ENCODE measurements at places on chromosomes 4 and X.

GRCh38 chr4:177109769-177110168, 199.9 kb upstream of the NEIL3 start:
- DNase-seq: no peak

- DNase-seq: no peak
Observed at GRCh38 chr4:166239354-166239753, 366.3 kb downstream of the TLL1 start.

GRCh38 chr4:95272797-95273196, 276.0 kb downstream of the UNC5C start:
- no peak for DNase-seq

GRCh38 chr4:130600706-130601105, 1504.8 kb downstream of the C4orf33 start:
- DNase-seq: no peak

GRCh38 chrX:4925911-4926310, 1212.5 kb upstream of the PRKX start:
- no peak for DNase-seq

- DNase-seq: no peak
Observed at GRCh38 chr4:71239365-71239764, 99.5 kb upstream of the SLC4A4 start.

DNA sequence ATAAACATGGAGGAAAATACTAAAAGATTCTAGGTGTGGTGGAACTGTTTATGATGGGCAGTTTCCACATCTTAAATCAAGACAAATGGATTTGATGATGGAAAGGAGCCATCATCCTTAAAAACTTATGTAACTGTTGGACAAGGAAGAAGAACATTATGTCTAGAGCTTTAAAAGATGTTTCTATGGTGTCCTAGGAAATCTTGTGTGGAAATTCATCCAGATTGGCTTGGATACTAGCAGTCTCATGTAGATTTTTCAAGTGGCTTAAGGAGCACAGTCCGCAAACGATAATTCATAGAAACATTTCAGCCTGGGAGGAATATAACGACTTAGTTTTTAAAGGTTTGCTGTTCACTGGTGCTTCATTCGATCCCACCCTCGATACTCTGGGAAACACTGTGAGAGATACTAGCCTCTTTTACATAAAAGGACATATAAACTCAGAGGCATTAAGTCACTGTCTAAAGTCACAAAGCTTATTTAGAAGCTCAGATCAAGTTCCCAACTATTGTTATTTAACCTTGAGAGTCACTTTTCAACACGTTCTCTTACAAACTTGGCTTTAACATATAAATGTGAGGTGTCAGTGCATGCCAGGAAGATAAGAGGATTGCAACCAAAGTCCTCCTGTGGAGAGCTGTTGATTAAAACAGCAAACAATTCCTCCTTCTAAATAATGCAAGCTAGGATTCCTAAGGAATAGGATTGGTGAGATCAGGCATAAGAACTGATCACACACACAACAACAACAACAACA, 135.7 kb upstream of the SCML1 start:
- no peak for DNase-seq

DNA sequence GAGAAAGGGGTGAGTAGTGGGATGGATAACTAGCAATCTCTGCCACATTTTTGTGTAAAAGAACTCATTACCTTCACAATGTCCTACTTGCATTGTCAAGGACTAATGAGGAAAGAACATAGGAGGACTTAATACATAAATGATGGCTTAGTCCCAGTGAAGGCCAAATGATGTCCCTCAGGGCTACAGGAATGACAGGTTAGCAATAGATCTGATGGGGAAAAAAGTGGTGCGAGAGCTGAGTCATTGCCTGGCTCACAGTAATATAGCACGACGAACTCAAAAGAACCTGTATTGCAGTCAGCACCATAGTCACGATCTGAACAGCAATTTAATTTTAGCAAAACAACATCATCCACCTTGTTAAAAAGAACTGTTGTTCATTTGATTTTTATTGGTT, 70.9 kb upstream of the ARHGAP36 start:
- DNase-seq: no peak

GRCh38 chrX:139554376-139554775, 23.8 kb downstream of the F9 start:
- DNase-seq: no peak

GRCh38 chr4:123444290-123444731, 47.7 kb downstream of the SPRY1 start:
- DNase-seq: no peak

- DNase-seq: no peak
Observed at GRCh38 chr4:178414042-178414441, 971.8 kb upstream of the AGA start.

DNA sequence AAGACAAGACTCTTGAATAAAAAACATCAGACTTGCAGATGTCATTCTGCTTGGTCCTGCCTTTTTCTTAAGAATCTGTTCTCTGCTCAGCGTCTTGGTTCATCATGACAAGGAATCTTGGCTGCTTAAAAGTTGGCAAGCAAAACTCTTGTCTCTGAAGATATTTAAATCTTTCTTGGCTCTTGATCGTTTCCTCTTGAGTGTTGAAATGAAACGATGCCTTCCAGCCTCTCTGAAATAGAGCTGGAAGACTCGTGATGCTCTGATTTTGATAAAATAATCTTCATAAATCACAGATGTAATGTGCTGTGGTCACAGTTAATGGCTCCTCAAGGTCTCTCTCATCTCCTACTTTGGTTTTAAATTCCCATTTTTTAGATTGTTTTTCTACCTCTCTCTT, 39.9 kb upstream of the TMEM192 start:
- no peak for DNase-seq

DNA sequence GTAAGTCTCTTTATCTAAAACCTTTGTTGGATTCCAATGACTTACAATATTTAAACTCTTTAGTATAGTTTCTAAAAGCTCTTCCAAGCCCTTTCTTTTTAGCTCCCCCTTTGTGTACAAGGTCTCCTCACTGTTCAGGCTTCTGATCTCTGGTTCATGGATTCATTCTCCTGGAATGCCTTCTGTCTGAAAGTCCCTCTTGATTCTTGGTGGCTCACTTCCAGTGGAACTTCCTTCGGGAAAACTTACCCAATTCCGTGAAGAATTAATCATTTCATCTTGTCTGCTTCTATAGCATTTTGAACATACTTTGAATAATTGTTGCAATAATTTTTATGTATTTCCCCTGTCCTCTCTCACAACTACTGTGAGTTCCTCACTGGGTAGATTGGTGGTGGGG, 3.6 kb downstream of the ARHGAP24 start:
- DNase-seq: no peak

DNA sequence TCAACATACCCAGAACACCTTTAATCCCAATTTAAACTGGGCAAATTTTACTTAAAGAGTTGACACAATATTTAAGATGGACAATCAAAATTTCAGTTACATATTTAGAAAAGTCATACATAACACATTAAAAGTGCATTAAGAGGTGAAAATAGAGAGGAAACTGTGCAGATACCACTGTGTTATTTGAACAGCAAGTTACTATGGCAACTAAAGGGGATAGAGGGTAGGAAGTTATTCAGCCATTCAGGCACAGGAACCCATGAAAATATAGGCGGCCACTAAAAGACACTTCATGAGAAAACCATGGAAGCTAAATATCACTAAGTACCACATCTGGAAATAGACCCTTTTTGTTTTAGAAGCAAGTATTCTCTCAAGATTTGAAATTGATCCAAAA, 75.1 kb downstream of the PDGFC start:
- no peak for DNase-seq

DNA sequence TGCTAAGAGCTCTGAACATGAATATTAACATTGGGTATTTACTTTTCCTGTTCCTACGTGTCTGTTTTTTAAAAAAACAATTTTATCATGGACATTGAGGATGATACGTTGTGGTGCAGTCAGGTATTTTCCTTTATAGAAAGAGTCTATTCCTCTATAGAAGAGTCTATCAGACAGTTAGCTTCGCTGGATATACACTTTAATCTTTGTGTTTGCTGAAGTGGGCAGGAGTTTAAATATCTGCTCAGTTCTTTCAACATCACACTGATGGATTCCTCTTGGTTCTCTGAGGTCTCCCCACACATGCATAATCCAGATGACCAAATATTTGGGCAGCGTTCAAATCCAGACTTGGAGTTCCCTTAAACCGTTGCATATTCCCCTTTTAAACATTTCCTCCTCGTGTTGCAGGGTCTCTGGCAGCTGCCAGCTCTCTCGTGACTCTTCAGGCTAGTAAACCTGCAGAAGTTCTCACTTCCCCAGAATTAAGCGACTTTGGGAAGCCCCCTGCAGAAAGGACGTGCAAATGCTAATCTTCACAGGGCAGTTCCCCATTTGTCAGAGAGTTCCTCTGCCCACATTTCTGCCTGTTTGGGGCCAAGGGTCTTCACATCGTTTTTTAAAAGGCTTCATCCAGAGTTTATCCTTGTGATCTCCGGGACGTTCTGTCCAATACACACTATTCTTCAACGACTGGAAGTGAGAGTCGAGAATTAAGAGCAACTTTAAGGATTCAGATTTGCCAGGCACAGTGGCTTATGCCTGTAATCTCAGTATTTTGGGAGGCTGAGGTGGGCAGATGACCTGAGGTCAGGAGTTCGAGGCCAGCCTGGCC, 20.5 kb upstream of the DHRSX start:
- no peak for DNase-seq

GRCh38 chr4:10380735-10381134, 76.5 kb downstream of the ZNF518B start:
- no peak for DNase-seq

GRCh38 chrX:21738950-21739287, 19.0 kb downstream of the SMPX start:
- DNase-seq: no peak

- no peak for DNase-seq
Observed at GRCh38 chrX:42028109-42028508, 104.8 kb upstream of the CASK start.

GRCh38 chrX:118702741-118703140, 24.7 kb upstream of the IL13RA1 start:
- DNase-seq: no peak

- DNase-seq: no peak
Observed at GRCh38 chr4:152101556-152102435, 341.0 kb upstream of the GATB start.

DNA sequence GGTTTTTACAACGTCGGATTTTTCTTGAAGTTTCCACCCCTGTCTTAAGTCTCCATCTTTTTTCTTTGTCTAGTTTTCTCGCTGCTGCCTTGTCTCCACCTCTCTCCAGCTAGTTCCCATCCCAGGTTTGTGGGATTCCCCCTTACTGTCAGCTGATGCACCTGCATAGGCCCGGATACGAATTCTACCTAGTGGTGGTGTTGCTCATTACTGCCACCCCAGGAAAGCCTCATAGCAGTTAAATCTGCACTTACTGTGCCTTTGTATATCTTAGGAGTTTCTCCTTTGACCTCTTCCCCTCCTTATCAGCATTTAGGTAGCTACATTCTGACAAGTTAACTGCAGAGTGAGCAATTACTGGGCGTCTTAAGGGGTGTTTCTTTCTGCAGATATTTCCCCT, 1693.1 kb upstream of the TENM3 start:
- no peak for DNase-seq

- DNase-seq: no peak
Observed at GRCh38 chrX:27953171-27953570, 28.1 kb downstream of the DCAF8L1 start.

DNA sequence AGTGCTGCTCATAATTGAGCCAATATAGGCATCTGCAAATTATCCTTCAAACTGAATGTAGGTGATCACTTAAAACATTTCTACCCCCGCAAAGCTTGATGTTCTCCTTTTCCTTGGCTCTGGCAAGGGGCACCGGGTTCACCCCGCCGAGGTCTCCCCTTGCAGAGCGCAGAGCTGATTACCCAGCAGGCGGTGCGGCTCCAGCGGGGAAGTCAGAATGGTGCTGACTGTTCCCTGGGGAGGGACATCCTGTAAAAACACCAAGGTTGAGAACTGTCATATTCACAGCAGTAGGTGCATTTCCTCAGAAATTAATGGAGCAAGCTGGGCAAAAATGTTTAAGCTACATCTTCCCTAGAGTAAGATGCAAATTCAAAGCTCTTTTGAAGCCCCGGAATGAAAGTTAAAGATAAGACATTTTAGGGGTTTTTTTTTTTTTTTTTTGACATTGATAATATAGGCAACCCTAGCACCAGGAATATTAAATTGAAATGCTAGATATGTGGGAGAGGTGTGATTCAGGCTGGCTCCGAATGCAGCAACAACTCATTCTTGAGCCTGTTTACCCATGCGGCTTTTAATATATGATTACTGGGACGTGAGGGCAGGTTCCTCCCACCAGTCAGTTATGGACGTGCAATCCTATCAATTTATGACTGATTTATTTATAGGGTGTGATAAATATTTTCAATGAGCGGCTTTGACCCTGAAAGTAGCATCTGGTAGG, 767.3 kb upstream of the TENM3 start:
- DNase-seq: no peak

- no peak for DNase-seq
Observed at GRCh38 chrX:66016905-66017658, 22.8 kb downstream of the VSIG4 start.

DNA sequence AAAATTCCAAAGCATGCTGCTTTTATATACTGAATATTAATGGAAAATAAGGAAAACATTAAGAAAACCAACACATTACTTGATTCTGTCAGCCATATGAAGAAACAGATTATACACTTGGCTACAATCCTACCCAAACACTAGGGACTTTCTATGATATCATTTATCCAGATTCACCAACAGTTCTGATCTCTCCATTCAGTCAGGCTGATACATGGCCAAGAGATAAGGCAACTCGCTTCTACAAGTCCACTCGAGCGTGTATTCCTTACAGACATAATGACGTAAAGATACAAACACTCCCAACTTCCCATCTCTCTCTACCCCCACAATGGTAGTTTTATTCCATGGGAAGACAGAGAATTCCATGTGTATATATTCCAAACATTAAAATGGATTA, 44.5 kb downstream of the NEK1 start:
- DNase-seq: no peak

GRCh38 chrX:95382799-95383198, 1301.8 kb upstream of the DIAPH2 start:
- DNase-seq: no peak

DNA sequence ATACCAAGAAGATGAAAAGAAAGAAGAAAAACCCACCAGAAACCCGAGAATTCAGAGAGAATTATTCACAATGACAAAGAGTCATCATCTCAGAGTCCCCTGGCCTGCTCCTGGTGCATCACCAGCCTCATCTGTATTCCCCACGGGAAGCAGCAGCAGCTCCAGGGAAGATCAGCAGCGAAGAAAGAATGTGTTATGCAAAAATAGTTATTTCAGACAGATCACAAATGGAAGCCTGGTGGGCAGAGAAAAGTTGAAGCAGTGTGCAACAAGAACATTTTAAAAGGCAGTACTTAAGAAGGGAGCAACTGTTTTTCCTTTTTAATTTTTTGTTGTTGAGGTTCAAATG, 189.2 kb downstream of the PPP3CA start:
- DNase-seq: no peak
